ENCODE measurements at places on chromosomes 7 and 10.

DNA sequence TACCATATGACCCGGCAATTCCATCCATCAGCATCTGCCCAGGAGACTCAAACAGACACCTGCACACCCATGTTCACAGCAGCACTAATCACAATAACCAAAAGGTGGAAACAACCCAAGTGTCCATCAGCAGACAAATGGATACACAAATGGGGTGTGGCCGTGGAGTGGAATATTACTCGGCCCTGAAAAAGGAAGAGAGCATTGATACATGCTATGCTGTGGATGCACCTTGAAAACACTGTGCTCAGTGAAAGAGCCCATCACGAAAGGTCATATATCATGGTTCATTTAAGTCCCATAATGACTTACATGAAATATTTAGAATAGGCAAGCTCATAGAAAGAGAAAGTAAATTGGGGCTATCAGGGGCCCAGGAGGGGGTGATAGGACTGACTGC, 57.5 kb upstream of the DNAAF5 start:
- no peak for DNase-seq

GRCh38 chr7:20279979-20280378, 50.7 kb upstream of the ITGB8 start:
- no peak for DNase-seq

DNA sequence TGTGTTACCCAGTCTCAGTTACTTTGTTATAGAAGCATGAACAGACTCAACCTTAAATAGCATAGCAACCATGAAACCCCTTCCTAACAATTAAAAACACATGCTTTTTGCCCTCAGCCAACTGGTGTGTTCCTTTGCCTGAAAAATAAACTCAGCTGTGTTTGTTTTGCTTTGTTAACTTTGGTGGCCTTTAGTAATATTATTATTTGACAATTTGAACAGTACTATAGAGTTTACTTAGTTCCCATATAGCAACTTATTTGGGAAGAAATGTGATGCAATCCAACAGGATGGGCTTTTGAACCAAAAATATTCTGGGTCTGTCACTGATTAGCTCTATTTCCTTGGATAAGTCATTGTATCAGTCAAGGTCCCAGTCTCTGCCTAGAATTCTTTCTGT, 22.5 kb upstream of the MKLN1 start:
- no peak for DNase-seq

GRCh38 chr7:128701062-128701785, 29.1 kb downstream of the GARIN1A start:
- DNase-seq = no peak

- DNase-seq = no peak
These were observed 116.4 kb upstream of the KLF6 start for GRCh38 chr10:3901370-3901769.

DNA sequence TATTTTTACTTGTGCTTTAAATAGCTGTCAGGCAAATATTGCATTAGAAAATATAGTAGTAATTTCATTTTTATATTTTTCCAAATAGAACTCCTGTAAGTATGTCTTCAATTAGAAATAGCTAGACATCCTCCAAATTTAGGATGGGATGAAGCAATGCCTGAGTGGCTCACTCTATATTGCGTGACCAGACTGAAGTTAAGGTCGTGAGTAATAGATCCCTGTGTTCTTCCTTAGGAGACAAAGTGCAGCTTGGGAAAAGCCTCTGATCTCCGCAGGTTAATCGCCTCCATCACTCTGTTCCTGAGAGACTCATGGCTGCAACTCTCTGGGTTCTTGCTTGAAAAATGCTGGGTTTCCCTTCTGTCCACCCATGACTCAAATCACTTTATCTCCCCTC, 484.8 kb upstream of the ANKRD30A start:
- no peak for DNase-seq

DNA sequence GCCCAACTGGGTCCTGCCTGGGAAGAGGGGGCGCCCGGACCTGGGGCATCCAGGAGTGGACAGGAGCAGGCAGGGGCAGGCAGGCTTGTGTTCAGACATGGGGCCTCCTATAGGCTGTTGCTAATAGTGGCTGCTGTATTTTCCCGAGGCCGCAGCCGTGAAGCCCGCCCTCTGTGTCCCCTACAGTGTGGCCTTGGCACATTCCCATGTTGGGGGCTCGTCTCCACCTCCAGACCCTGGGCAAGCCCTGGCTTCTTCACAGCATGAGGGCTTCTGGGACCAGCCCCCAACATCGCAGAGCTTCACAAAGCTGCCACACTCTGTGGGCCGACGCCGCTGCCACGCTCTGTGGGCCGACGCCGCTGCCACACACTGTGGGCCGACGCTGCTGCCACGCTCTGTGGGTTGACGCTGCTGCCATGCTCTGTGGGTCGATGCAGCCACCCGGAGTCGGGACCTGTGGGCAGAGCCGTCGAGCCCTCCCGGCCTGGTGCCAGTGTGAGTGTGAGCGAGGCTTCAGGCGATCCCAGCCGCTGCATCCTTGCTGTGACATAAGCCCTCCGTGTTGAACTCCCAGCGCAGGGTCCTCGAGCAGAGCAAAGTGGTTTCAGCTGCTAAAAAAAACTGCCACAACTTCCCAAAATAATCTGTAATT, 109.0 kb downstream of the INPP5A start:
- DNase-seq = no peak

- no peak for DNase-seq
These were observed 7.0 kb downstream of the ANKMY2 start for GRCh38 chr7:16638282-16639280.

DNA sequence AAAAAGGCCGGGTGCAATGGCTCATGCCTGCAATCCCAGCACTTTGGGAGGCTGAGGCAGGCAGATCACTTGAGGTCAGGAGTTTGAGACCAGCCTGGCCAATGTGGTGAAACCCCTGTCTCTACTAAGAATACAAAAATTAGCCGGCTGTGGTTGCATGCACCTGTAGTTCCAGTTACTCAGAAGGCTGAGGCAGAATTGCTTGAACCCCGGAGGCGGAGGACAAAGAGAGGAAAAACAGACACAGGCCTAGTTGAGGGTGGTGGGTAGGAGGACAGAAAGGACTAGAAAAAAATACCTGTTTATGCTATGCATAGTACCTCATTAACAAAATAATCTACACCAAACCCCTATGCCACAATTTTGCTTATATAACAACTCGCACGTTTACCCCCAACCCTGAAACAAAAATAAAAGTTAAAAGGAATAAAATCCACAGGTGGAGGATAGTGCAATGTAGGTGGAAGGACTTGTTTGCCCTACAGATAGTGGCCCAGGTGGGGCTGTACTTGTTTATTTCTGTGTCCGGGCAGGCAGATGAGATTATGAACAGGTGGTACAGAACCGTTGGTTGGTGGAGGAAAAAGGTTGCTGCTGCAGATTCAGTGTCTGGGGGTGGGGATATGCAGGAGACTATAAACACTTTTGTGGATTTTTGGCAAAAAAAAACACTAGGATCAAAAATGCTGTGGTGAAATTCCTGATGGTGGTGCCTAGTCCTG, 5.1 kb downstream of the ZNF680 start:
- DNase-seq = no peak
